ENCODE measurements at places on chromosomes 16 and 17.

DNA sequence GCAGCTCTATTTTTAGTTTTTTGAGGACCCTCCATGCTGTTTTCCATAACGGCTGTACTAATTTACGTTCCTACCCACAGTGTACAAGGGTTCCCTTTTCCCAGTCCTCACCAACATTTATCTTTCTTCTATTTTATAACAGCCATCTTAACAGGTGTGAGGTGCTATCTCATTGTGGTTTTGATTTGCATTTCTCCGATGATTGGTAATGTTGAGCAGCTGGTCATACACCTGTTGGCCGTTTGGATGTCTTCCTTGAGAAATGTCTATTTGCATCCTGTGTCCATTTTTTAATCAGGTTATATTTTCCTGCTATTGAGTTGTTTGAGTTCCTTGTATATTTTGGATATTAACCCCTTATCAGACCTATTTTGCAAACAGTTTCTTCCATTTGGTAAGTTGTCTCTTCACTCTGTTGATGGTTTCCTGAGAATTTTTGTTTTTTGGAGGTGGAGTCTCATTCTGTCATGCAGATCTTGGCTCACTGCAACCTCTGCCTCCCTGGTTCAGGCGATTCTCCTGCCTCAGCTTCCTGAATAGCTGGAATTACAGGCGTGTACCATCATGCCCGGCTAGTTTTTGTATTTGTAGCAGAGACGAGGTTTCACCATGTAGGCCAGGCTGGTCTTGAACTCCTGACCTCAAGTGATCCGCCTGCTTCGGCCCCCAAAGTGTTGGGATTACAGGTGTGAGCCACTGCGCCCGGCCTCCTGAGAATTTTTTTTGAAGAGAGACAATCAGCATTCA, 279.6 kb downstream of the SNX29 start:
- peak; percentile 30 for DNase-seq

DNA sequence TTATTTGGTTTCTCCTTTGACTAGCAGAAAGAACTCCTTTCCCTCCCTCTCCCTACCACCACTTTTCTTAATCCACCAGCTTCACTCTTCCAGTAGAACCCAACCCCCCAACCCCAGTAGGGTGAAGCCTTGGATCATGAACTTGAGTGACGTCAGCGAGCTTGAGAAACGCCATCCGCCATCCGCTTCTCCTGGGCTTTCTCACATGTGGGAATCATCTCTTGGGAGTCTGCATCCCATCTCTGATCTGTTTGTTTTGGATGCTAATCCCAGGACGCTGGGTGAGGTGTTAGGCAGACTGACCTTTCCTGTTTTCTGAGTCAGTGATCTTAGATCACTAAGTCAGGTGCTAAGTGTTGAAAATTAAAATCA, 16.0 kb upstream of the SOX9 start:
- DNase-seq = no peak

DNA sequence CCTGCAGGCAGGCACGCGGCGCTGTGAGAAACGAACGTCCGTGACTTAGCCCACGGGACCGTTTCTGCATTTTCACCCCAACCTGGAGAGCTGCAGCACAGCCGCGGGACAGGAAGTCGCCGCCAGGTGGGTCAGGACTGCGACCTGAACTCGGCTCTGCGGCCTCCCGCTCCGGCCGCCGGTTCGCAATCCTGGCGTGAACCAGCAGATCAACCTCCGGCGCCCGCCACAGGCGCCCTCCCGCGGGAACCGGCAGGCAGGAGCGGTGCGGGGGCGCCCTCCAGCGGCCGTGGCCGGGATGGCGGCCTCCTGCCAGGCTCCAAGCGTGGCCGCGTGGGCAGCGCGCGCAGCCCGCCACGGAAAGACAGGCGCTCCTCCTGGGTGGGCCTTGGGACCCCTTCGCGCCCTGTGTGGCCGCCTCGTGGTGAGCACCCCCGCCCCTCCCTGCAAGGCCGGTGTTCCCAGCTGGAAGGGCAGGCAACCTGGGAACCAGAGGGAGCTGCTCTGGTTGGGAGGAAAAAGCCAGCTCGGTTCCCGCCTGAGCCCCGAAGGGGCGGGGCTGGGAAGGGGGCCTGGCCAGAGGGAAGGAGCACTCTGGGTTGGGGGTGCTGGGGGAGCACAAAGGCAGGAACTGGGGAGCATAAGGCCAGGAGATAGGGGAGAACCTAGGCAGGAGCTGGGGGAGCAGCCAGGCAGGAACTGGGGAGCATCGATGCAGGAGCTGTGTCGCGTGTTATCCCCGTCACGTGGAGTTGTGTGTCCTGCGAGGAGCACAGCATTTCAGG, 28.2 kb downstream of the ACTG1 start:
- peak; percentile 62 for DNase-seq

GRCh38 chr17:740240-741017, 8.0 kb downstream of the TLCD3A start:
- DNase-seq = no peak

- peak; percentile 65 for DNase-seq
Observed at GRCh38 chr17:15298176-15298575, 33.0 kb upstream of the PMP22 start.

DNA sequence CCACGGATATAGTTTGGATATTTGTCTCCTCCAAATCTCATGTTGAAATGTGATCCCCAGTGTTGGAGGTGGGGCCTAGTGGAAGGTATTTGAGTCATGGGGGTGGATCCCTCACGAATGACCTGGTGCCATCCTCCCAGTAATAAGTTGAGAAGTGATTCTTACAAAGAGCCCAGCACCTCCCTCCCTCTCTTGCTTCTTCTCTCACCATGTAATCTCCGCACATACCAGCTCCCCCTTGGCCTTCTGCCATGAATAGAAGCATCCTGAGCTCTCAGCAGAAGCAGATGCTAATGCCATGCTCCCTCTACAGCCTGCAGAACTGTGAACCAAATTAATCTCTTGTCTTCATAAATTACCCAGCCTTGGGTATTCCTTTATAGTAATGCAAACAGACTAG, 41.9 kb upstream of the RBBP6 start:
- no peak for DNase-seq

GRCh38 chr16:77820340-77820739, 32.0 kb downstream of the VAT1L start:
- DNase-seq = no peak

- DNase-seq = no peak
Observed at GRCh38 chr16:56193951-56194726, 2.9 kb downstream of the GNAO1 start.

DNA sequence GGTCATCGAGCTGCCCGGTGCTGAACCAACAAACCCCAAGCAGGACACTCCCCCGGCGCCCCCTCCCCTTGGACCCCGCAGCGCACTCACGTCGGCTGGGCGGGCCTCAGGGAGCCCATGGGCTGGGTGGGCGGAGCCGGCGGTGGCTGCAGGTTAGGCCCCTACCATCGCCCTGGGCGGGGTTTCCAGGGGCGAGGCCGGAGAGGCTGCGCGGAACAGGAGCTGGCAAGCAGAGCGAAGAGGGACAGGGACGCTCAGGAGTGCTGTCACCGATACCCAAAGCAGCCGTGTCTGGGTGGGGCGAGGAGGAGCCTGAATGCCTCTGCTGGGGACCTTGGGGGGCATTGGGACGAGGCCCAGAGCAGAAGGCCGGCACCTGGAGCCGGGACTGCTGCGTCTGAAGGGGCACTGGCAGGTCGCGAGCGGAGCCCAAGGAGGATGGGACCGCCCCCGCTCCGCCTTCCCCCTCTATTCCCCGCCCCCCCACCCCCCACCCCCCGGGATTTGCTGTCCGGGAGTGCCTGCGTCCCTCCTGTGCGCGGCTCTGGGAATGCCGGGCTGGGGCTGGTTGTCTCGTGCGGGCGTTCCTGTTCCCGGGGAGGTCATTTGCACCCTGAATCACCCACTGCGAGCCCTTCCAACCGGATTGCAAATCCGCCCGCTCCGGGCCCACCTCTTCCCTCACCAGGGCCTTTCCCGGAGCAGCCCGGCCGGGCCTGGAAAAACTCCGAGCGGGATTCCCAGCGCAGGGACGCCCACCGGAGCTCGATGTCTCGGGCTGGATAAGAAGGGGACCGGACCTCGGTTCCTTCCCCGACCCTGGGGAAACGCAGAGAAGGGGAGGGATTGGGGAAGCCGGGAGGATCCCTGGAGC, 902 bp downstream of the ARHGAP27 start:
- peak; percentile 41 for DNase-seq

DNA sequence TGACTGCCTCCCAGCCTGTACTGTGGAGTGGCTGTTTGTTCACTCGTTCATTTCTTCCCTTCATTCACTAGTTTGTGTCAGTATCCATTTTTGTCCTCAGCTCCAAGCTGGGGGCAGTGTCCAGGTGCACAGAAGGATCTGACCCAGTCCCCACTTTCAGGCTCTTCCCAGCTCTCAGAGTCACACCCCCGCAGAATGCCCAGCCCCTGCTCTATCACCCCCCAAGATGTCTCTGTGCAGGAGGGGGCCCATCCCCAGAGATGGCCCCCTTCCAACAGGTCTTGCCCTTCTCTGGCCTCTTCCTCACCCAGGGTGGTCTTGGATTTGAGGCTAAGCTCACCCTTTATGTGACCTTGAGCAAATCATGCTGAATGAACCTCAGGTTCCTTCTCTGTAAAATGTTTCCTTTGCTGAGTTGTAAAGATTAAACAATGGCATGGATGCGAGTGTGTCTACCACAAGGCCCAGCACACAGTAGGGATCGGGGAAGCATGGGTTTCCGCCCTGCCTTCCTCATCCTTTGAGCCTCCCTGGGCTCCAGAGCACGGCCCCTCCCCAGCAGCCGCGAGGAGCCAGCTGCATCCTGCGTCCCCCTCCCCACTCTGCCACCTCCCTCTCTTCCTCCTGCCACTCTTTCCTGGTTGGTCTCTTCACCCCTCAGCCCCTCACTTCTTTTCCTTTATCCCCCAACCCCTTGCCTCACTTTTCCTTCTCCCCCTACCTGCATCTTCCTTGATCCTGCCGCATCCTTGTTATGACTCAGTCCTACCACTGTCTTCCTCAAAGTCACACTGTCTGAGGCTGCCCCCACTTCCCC, 2.8 kb downstream of the FBXL19 start:
- no peak for DNase-seq

GRCh38 chr17:17710728-17711541, 29.7 kb downstream of the RAI1 start:
- peak; percentile 91 for DNase-seq
